ENCODE measurements at places on chromosomes 5 and 9.

- DNase-seq = no peak
Measured at GRCh38 chr5:159678657-159679392, 237.5 kb upstream of the ADRA1B start.

- no peak for DNase-seq
Measured at GRCh38 chr5:135950611-135951010, 4.2 kb downstream of the LECT2 start.

DNA sequence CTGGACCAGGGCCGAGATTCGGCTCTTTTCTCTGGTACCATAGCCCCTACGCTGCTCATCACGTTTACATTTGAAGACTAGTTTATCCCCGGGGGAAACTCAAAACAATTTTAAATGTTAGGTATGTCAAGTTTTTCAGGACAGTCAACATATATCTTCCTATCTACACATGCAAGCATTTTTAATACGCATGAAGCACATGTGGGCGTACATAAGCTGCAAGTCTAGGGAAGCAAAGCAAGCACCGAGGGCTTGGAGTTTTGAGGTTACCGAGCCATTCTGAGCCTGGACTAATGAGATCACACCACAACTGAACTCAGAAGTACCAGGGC lies 154.4 kb downstream of the AUH start:
- no peak for DNase-seq

GRCh38 chr5:159161361-159162214 lies 47.8 kb downstream of the RNF145 start:
- DNase-seq = no peak

DNA sequence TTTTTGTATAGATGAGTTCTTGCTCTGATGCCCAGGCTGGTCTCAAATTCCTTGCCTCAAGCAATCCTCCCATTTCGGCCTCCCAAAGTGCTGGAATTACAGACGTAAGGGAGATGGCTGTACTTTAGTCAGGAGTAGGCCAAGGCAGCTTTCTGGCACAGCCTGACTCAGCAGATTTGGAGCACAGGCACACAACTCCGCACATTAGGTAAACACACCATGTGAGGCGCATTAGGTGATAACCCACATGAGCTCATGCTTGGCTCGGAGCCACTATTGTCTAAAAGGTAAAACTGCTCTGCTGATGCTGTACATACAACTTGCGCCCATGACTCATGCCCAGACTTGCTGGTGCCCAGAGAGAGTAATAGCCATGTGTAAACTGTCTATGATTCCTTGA lies 1157.9 kb downstream of the TAF11L14 start:
- no peak for DNase-seq

- DNase-seq = no peak
Measured at GRCh38 chr9:137217276-137218211, 4.5 kb downstream of the RNF208 start.

DNA sequence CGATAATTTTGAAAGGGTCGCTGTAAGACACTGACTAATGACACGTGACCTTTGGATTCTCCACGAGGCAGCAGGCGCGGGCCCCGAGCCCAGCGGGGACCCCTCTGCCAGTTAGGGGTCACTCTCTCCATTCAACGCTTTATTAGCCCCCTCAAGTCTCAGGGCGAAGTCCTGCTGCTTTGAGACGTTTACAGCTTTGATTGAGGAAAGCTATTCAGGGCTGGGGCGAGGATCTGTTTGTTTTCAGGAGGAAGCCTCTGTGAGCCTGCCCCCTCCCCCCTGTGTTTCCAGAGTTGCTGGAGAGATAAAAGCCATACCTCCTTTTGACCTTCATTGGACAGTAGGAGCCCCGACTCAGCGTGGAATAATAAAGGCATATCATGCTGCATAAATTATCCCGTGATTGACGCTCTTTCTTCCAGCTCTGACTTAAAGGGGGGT lies 31.4 kb upstream of the MSX2 start:
- DNase-seq = no peak

GRCh38 chr5:96236051-96236450 lies 197.0 kb downstream of the PCSK1 start:
- DNase-seq = no peak

DNA sequence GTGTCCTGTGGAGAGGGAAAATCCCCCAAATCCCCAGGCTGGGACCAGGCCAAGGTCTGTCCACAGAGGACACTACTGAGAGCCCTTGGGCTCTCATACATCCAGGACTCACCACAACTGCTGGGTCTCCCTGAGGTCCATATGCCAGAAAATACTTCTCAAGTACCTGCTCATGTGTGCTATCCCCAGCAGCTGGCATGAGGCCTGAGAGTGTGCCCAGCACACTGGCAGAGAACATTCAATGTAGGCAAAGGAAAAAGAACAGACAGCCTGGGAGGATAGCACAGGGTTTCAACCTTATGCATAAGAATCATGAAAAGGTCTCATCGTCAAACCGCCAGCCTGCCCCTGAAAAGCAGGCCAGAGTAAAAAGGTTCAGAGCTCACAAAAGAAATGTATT lies 154.1 kb upstream of the TAS2R1 start:
- no peak for DNase-seq

DNA sequence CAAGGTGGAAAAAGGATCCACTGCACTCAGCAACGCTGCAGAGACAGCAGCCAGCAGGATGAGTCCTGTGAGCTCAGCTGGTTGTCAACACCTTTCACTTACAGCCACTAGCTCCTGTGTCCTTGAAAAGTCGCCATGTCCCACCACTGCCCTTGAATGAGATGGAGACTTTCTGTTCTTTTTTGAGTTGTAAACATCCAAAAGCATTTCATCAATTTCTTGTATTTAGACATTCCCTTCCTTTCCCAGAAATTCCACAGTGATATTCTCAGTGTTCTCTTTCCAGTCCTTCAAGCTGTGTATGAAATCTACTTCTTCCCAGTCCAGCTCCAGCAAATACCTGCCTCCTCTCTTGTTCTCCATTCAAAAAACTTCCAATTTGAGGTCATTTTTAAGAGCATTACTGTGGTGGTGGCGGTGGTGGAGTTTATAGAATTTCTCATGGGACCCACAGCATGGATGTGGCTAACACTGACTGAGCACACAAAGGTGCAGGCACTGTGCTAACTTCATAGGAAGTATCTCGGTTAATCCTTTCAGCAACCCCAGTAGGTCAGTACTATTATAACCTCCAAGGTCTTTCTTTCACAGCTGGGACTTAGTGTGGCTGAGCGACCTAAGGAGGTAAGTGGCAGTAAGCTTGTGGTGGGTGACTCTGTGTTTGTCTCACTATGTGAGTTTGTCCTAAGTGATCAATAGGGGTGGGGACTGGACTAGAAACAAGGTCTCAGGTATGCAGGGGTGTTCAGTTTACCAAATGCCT lies 15.0 kb upstream of the GPX3 start:
- no peak for DNase-seq

DNA sequence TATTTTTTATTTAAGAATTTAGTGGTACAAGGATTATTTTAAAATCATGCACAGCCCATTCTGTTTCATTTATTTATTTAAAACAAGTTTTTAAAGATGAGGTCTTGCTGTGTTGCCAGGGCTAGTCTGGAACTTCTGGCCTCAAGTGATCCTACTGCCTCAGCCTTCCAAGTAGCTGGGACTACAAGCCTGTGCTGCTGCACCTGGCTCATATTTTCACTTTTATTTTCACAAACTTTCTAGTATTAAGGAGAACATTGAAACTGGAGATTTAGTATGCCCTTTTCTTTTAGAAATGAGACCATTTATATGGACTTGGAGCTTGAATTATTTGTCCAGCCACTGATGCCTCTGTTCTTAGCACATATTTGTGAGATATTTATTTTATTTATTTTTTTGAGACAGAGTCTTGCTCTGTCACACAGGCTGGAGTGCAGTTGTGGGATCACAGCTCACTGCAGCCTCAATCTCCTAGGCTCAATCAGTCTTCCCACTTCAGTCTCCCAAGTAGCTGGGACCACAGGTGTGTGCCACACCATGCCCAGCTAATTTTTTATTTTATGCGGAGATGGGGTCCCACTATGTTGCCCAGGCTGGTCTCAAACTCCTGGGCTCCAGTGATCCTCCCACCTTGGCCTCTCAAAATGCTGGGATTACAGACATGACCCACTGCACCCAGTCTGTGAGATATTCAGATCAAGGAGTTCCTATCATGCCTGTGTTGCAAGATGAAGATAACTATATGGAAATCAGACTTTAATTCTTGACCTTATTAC lies 7.4 kb downstream of the DMXL1 start:
- DNase-seq = no peak

DNA sequence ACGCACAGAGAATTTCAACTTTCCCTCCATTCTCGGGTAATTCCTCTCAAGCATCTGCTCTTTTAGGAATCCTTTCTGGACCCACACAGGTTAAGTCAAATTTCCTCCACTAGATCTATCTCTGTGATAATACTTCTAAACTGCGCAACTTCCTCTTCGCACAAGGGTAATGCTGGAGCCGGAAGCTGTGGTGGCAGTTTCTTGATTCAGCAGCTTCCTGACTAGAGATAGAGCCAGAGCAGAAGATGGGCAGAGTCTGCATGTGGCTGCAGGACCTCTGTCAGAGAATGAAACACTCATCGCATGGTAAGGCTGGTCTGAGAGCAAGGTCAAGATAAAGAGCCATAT lies 11.1 kb upstream of the CDC42SE2 start:
- DNase-seq = peak; percentile 75

GRCh38 chr5:160360310-160360709 lies 10.1 kb downstream of the C1QTNF2 start:
- DNase-seq = no peak

DNA sequence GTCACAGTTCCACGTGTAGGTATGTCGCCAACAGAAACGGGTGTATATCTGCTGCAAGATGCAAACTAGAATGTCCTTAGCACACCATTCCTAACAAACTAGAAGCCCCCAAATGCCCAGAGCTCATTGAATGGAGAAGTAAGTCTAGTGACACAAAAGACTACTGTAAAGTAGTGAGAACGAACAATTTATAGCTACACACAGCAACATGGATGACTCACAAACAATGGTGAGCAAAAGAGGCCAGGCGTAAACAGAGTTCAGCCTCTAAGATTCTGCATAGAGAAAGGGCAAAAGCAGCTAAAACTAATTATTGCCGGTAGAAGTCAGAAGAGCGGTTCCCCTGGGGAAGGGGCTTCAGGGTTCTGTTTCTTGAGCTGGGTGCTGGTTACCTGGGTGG lies 74.7 kb downstream of the AMBP start:
- no peak for DNase-seq

- DNase-seq = no peak
Measured at GRCh38 chr5:91438871-91439270, 55.8 kb upstream of the ARRDC3 start.

- DNase-seq = no peak
Measured at GRCh38 chr5:41787265-41787664, 83.0 kb downstream of the OXCT1 start.

- no peak for DNase-seq
Measured at GRCh38 chr5:163893281-163893680, 387.9 kb downstream of the MAT2B start.

DNA sequence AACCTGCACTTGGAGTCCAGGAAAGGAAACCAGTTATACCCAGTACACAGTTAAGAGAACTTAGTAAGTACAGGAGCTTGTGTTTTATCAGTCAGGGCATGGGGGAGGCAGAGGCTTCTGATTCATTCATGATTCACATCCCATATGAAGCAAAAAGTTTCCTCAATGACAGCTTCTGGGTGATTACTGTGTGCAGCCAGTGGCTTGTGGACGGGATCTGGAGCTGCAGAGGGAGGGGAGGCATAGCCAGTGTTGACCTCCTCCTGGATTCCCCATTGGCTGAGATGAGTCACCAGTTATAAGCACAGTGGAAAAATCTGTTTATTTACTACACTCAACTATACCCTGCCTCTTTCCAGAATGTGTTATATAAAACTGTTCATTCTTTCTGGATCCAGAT lies 17.7 kb downstream of the IL31RA start:
- DNase-seq = peak; percentile 49

DNA sequence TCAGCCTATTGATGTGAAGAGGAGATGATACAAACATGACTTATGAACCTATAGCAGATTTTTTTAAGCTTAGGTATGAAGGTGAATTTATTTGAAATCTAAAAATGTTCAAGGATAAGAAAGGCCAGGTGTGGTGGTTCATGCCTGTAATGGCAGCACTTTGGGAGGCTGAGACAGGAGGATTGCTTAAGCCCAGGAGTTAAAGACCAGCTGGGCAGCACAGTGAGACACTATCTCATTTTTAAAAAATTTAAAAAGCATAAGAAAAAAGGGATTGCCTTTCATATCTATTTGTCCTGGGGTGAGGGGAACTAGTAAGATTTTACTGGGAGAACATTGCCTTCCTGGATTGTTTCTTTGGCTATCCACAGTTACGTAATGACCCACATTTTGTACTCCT lies 40.8 kb upstream of the SRP19 start:
- no peak for DNase-seq

DNA sequence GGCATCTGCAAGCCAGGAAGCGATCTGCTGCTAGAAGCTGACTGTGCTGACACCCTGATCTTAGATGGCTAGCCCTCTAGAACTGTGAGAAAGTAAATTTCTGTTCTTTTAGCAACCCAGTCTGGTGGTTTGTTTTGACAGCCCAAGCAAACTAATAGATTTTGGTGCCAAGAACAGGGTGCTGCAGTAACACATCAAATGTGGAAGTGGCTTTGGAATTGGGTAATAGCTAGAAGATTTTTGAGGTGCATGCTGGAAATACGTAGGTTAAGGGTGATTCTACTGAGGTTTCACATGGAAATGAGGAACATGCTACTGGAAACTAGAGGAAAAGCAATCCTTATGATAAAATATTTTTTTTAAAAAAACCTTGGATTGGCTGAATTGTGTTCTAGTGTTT lies 153.5 kb upstream of the SH3GL2 start:
- no peak for DNase-seq

- no peak for DNase-seq
Measured at GRCh38 chr9:117355542-117355941, 59.3 kb downstream of the ASTN2 start.

- no peak for DNase-seq
Measured at GRCh38 chr9:93045521-93045920, 13.0 kb upstream of the SUSD3 start.

DNA sequence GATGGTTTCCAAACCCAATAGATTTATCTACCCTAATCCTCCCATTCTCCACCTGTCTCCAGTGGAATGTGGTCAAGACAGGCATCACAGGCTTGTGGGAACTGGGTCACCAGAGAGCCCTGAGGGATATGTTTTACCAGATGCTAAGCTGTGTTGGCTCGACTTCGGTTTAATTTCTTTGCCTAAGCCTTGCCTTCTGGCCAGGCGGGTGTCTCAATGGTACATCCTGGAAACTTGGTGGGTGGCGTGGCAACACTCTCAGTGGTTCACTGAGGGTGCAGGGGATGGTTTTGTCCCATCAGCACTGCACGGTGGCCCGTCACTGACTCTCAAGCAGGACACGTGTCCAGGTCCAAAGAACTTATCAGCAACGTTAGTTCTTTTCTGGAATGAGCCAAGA lies 192.2 kb downstream of the TENT4A start:
- no peak for DNase-seq

GRCh38 chr5:77295863-77296378 lies 85.4 kb downstream of the PDE8B start:
- DNase-seq = no peak

- no peak for DNase-seq
Measured at GRCh38 chr5:41738710-41739354, 131.4 kb downstream of the OXCT1 start.

- DNase-seq = no peak
Measured at GRCh38 chr5:131198625-131199024, 27.9 kb downstream of the LYRM7 start.
